ENCODE measurements at places on chromosomes 2 and 18.

DNA sequence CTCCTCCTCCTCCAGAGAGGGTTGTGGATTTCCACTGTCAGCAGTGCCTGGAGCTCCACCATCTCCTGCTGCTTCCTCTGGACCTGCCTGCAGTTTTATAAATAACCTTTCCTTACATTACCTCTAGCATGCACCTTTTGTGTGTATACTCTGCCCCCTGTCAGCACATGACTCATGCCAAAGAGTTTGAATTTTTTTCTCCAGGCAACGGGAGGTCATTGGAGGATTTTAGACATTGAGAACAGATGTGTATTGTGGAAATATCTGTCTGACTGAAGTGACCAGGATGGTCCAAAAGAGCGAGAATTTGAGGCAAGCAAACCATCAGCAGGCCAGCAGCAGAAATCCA, 31.7 kb downstream of the IL37 start:
- DNase-seq = no peak

DNA sequence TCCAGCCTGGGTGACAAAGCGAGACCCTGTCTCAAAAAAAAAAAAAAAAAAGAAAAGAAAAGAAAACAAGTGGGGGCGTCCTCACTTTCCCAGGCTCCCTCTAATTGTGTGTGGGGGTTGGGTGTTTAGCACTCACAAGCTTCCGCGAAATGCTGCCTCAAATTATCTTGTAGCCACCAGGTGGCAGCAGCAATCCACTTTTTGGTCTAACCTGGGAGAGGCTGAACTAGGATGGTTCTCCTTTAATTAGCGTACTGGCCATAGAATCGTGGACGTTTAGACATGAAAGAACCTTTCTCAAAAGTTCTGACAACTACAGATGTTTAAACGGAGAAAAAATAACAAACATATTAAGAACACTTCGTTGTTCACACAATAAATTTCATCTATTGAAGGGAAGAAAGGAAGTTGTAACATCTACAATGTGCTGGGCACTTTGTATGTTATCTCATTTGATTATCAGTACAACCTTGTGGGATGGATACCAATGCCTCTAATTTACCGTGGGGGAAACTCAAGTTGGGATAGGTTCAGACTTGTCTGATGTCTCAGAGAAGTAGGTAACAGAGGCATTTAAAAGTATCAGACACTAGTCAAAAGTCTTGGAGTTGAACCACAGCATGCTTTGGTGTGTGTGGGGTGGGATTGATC, 122.7 kb upstream of the NABP1 start:
- DNase-seq = peak; percentile 86

DNA sequence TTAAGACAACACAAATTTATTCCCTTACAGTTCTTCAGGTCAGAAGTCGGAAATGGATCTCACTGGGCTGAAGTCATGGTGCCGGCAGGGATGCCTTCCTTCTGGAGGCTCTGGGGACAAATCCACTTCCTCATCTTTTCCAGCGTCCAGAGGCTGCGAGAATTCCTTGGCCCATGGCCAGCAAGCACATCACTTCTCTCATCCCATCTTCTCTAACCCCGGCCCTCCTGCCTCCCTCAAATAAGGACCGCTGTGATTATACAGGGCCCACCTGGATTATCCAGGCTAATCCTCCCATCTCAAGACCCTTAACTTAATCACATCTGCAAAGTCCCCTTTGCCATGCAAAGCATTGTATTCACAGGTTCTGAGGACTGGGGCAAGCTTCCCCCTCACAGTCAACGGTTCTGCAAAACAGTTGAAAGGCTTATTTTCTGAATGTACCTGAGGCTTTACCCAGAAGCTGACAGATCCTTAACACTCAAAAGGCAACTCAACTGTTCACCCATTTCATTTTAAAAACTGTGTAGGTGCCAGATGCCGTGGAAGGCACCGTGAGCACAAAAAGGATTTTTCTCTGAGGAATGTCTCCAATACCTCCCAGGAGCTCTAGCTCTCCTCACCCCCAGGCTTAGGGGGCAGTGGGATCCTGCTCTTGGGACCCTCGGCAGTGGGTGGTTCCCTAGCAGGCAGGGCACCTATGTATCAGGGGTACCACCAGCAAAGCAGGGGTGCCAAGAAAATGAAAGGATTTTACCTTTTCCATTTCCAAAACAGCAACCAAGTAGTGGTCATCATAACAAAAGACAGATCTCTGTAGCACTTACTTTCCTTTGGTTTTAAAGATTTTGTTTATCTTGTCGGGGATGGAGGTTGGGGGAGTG, 84.0 kb downstream of the KCTD1 start:
- no peak for DNase-seq

DNA sequence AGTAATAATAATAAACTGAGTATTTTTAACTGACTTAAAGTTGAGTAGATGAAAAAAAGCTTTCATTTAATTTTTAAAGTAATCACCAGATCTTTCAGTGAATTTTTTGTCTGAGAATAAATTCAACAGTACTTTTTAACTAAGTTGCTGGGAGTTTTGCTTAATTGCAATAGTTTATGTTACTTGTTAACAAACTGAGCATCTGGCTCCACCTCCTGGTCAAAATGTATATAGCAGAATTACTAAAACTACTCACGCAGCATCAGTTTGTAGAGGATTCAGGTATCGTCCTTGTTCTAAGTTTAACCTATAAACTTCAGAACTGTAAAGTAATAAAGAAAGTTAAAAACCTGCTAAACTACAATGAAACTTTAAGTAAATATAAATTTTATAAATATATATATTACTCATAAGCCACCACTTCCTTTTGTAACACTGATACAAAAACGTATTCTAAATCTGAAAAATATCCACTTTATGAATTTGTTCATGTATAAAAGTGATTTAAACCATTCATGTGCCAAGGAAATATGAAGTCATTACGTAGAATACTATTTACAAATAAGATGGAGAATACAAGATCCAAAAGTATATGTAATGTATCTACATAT, 21.3 kb downstream of the NOL10 start:
- DNase-seq = peak; percentile 50

GRCh38 chr2:158011055-158011771, 90.5 kb upstream of the UPP2 start:
- no peak for DNase-seq

GRCh38 chr2:241965931-241966412, 96.4 kb downstream of the RTP5 start:
- DNase-seq = peak; percentile 59

GRCh38 chr2:6965071-6965795, 48.0 kb downstream of the RNF144A start:
- no peak for DNase-seq

DNA sequence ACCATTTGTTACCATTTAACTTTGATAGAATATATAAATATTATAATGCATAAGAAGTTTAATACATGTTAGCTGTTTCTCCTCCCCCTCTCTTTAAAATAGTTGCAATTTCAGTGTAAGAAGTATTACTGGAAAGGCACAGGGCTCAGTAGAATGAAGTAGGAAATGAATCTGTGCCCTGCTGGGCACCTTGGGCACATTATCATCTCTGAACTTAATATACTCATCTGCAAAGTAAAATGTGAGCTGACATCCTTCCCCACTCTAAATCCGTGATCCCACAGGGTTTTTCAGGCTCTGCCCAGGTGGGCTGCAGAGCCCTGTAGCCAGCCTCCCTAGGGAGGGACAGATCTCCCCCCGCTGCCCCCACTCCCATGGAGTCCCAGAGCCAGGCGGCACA, 56.8 kb downstream of the DPP4 start:
- no peak for DNase-seq

DNA sequence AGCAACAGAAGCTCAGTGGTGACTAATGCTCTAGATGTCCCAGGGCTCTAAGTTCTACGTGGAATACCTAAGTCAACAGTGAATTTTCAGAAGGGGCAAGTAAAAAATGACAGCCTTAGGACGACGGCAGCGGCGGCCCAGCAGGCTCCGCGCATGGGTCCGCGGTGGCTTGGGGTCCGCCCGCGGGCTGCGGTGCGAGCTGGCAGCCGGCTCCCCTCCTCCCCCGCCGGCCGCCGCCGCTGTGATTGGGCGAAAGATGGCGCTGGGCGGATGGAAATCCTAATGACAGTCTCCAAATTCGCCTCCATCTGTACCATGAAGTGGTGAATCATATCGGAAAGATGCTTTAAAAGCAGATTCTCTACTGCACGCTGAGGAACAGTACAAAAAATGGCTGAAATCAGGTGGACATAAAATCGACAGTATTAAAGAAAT, 74.7 kb downstream of the HNRNPLL start:
- DNase-seq = peak; percentile 19

DNA sequence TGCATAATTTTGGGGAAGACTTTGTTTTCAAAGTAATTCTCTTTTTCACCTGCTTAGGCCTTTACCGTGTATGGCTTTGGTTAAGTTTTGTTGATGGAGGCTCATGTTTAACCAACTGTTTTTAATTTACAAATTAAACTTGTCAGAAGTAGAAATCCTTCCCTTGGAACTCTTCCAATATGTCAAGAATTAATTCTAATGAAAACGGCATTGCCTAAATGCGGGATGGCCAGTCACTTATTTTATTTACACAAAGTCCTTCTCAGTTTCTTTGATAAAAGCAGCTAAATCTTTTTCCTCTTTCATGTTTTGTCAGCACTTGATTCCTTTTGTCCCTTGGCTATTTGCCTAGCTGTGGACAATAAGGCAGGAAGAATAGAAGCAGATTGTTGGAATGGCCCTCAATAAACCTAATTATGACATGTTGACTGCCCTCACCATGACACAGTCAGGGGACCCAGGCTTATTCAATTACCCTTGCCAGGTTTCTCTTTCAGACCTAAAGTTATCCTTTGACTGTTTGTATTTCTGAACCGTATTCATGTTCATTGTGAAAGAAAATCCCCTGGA, 26.3 kb downstream of the PAX3 start:
- no peak for DNase-seq

DNA sequence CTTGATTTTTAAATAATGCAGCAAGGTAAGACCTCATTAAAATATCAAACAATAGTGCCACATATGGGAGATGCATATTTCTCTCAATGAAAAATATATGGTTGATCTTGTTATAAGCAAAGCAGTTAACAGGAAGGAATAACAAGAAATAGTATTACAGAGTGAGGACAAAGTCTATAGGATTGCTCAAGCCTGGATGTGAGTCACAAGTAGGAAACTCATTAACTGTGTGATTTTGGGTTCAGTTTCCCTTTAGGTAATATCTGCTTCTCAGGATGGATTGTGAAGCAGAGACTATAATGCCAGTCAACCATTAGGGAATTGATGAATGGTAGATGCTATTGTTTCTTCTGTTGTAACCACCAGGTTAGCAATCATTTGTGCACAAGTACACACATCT, 42.9 kb upstream of the SPHKAP start:
- DNase-seq = no peak

GRCh38 chr2:229646186-229646723, 68.1 kb downstream of the DNER start:
- no peak for DNase-seq

- DNase-seq = no peak
Measured at GRCh38 chr2:210860276-210860675, 303.9 kb downstream of the CPS1 start.

DNA sequence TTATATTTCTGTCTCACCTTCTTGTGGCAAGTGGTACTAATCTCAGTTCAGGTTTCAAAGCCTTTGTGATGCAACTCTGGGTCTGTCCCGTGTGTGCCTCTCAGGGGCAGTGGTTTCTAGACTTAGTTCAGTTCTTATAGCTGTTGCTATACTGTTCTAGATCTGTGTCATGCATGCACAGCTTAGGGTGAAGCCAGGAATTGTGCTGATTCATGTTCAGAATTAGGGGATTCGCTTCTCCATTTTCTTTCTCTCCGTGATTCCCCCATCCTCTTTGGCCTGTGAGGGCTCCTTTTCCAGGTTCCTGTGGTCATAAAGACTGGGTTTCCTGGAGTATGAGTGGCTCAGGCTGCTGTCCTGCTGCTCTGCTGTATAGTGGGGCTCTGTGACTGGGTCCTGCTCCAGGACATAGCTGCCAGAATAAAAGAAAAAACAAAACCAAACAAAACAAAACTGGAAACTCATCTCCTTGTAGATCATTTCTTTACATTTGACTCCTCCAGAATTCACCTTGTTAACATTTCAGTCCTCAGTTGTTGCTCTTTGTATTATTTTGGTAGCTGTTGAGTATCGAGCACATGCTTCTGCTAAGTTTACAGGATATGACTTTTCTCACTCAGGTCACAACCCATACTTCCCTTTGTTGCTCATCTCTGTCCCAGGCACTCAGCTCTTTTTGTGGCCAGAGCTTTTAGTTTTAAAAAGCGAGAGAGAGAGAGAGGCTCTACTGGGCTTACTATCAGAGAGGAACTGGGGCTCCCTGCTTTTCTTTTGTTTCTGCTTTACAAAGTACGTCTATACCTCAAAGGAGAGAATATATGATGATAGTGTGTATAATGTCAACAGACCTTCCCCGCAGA, 34.2 kb downstream of the CERS6 start:
- DNase-seq = peak; percentile 47

DNA sequence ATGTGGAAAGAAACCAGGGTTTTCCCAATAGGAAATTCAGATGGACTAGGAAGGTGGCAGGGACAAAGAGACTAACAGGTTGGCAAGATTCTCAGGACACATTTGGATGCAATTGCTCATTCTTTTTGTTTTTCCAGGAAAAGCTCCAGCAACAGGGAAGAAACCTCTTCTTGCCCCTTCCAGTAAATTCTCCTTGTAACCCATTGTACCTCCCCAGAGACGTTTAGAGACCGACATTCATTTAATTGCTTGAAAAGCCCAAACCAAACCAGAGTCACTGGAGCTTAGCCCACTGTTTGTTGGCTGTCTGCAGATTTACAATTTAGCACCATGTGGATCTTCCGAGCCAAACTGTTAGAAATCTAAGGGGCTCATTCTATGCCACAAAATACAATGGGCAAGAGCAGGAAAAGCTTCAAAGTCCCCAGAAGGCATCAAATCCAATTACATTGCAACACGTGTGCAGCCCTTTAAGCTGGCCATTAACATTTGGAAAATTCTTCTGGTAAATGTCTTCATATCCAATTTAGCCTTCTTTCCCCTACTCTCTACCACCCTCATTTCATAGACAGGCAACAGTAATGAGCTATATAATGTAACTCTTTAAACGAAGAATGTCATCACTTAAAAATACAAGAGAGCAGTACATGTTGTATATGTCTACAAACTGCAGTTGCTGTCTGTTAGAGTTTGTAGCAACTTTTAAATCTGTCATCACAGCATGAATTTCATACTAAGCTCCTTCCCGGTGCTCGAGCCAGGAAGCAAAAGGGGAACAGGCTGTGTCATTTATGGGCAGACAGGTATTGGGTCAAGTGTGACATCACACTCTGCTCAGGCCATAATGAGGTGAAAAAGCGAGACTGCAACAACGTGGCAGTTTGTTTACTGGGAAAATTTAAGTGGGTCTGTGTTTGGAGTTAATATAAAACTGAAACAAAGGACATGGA, 235.6 kb upstream of the HNRNPA3 start:
- no peak for DNase-seq

GRCh38 chr2:189439342-189439741, 1.9 kb upstream of the WDR75 start:
- no peak for DNase-seq

DNA sequence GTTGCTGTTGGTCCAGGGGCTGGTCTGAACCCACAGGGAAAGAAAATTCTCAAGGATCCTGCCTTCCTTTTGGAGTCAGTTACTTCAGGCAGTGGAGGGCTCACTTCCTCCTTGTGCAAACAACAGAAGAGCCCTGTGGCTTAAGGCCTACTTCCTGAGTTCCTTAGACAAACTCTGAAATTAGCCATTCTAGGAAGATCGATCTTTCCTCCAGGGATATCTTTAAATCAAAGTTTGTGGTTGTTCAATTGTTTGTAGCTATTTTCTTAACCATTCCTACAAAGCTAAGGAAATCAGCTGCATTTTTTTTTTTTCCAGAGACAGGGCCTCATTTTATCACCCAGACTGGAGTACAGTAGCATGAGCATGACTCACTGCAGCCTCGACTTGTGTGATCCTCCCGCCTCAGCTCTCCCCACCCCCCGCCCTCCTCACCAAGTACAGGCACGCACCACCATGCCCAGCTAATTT, 156.0 kb downstream of the TANC1 start:
- peak; percentile 65 for DNase-seq
